ENCODE measurements at places on chromosomes 7 and 10.

DNA sequence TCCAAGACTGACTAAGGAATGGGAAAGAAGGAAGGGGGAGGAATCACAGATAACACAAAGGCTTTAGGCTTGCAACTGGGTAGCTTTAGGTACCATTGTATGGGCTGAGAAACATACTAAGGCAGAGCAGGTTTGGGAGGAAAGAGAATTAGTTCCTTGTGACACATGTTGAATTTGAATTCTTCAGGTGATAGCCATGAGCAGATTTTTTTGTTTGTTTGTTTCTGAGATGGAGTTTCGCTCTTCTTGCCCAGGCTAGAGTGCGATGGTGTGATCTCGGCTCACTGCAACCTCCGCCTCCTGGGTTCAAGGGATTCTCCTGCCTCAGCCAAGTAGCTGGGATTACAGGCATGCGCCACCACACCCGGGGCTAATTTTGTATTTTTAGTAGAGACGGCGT, 4.4 kb upstream of the SND1 start:
- DNase-seq: no peak

DNA sequence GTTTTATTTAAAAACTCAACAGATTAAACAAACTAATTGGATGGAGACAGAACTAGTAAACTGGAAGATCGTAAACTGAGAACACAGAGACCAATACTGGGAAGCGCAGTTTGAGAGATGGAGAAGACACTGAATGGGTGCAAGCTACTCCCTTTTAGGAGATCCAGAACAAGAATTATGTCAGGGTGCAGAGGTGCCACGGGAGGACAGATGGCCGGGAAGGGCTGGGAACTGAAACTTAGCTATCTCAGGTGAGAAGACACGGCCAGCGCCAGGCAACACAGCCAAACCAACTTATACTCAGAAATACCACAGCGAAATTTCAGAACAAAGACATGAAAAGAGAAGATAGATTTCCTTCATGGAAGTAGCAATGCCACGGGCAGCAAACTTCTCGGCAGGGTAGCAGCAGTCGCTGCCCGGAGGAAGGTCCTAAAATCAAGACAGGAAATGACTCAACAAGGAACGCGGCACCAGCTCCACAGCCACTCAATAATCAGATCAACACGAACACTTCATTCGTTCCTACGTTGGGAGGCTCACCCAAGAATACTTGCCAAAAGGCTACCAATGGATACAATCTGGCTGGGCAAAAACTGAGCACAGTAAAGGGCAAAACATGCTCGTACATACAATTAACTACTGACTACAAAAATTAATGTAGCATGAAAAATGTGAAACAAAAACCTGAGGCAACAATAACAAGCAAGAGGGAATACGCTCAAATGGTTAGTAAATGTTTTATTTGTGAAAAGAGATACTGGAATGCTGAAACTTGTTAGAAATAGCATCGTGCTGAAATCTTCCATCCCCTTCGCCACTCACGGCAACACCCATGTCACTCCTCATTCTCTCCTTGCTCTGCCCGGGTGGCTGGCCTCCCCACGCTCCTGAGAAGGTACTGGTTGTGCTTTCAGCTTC, 2.2 kb upstream of the LRRC27 start:
- DNase-seq: no peak

DNA sequence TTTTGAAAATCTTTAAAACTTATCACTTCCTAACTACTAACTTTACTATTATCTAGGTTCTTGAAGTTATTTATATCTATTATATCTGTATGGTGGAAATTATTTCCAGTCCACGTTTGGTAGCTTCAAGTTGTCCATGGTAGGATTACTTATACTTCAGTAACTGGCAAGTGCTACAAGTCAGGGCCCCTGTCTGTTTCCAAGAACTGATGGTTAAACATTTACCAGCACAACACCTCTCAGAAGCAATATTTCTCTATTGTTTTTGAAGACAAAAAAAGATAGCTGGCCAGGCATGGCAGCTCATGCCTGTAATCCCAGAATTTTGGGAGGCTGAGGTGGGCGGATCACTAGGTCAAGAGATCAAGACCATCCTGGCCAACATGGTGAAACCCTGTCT, 240.4 kb upstream of the RHOBTB1 start:
- DNase-seq: no peak

- DNase-seq: no peak
Observed at GRCh38 chr10:120456143-120456625, 843 bp upstream of the PLPP4 start.

- no peak for DNase-seq
Observed at GRCh38 chr7:138091032-138091431, 14.8 kb downstream of the AKR1D1 start.

DNA sequence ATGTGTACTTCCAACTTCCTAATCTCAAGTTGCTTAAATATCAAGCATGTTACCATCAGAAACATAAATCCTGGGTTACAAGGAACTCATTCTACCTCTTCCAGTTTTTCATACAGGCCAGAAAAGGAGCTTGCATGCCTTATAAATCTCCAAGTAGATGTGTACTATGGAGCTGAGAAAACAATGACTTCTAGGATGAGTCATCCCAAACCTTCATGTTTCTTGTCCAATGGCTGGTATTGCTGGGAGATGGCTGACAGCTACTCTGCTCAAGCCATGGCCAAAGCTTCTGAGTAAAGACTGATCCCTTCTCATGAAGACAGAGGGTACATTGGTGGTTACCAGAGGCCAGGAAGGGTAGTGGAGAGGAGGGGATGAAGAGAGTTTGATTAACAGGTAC, 8.6 kb downstream of the RAPGEF5 start:
- DNase-seq: no peak

DNA sequence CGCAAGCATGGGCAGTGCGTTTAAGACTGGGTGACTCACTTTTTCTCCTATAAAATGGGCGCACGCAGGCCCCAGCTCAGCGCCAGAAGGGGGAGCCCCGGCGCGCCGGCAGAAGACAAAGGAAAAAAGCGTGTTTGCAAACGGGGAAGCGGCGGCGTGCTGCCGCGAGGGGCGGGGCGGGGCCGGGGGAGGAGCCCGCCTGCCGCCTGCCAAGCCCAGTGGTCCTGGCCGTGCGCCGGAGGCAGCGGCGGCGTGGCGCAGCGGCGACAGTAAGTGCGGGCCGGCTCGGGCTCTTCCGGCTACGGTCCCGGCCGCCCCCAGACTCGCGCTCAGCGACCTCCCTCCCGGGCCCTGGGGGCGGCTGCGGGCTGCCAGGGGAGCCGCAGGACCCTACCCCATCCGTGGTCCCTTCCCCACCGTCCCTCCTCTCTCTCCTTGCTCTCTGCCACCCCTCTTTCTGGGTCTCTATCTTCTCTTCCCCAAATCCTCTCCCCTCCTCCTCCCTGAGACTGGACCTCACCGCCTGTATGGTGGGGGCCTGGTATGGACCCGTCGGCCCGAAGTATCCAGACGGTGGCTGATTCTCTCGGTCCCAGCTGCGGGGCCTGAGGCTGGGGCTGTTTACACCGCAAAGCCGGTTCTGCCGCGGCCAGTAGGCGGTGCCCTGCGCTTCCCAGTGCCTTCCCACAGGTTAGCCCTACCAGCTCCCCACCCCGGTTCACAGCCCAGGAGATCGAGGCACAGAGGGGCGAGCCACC, at the start of gene SLC29A3:
TSS of gene SLC29A3 (plus strand) at position 218 of the 758 bp plus-strand sequence. CDS start at position 269, 51 bp downstream.
- peak; percentile 68 for DNase-seq

DNA sequence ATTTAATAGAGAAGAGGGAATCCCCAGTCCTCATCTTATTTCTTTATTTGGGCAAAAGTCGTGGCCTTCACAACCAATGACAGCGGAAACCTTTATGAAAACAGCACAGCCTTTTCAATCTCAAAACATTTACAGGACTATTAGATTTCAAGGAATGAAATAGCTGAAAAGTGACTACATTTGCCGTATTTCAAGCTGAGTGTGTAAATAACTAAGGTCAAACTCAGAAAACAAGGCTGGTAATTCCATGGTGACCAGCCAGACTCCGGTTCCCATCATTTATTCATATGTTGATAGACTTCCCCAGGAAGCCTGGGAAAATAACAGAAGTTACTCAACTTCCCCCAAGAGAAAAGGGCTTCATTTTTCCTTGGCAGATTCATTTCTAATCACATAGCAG, 457.3 kb upstream of the NFE2L3 start:
- no peak for DNase-seq

- DNase-seq: no peak
Observed at GRCh38 chr10:105139363-105139896, 498.3 kb downstream of the SORCS3 start.

DNA sequence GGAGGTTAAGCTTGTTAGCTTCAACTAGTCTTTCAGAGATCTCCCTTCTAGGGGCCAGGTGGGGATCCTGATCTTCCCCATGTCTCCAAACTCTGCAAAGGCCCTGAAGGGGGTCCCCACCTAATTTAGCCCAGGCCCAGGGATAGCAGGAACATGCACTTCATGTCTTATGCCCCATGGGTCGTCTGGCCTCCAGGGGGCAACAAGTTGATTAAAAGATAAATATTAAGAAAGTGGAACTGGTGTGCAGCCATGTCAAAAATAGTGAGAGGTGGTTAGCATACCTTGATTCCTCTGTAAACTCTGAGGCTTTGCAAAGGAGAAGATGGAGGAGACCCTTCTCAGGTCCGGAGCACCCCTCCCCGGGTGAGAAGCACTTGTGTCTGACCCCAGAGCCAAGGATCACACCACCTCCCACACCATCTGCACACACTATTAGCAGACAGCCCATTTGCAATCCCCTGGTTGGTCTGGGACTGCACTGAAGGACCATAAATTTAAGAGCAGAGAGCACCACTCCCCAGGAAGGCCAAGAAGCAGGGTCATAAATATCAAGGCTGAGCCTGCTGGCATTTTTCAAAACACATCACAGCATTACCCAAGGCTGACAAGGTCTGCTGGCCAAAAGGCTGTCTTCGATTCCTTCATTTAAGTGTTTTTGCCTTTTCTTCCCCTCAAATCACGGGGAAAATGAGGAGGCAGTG, 44.2 kb upstream of the LRRC18 start:
- DNase-seq: no peak

DNA sequence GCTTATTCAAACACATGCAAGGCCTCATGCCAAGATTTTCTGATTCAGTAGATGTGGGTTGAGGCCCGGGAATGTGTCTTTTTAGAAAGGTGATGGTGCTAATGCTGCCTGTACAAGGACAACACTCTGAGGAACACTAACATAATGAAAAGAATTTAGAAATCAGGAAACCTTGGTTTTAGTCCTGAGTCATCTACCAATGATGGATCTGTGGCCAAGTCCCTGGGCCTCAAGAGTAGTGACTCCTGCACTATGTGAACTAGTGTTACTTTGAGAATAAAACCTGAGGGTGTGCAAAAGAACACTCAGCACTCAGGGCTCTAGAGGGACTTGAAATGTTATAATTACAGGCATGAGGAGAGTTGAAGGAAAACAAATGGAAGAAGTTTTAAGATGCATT, 741.7 kb upstream of the GALNT17 start:
- no peak for DNase-seq

- no peak for DNase-seq
Observed at GRCh38 chr7:28102797-28103196, 77.8 kb downstream of the JAZF1 start.

- no peak for DNase-seq
Observed at GRCh38 chr7:100079024-100079560, 2.4 kb downstream of the ZNF3 start.

DNA sequence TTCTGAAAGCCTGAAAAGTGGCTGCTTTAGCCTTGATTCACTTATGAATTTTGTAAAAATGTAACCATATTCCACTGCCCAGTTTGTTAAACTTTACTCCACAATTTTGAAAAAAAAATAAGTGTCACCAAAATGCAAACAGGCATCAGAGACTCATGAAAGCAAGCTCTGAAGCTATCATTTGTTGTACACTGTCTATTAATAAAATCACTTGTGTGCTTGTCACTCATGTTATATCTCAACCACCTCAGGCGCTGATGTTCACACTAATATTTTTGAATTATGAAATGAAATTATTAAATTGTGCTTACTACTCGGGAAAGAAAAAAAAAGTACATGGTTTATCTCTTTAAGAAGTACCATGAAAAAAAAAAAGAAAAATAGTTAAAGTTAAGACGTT, 34.5 kb upstream of the DKK1 start:
- no peak for DNase-seq

- no peak for DNase-seq
Observed at GRCh38 chr10:131635564-131636015, 265.2 kb upstream of the PPP2R2D start.

DNA sequence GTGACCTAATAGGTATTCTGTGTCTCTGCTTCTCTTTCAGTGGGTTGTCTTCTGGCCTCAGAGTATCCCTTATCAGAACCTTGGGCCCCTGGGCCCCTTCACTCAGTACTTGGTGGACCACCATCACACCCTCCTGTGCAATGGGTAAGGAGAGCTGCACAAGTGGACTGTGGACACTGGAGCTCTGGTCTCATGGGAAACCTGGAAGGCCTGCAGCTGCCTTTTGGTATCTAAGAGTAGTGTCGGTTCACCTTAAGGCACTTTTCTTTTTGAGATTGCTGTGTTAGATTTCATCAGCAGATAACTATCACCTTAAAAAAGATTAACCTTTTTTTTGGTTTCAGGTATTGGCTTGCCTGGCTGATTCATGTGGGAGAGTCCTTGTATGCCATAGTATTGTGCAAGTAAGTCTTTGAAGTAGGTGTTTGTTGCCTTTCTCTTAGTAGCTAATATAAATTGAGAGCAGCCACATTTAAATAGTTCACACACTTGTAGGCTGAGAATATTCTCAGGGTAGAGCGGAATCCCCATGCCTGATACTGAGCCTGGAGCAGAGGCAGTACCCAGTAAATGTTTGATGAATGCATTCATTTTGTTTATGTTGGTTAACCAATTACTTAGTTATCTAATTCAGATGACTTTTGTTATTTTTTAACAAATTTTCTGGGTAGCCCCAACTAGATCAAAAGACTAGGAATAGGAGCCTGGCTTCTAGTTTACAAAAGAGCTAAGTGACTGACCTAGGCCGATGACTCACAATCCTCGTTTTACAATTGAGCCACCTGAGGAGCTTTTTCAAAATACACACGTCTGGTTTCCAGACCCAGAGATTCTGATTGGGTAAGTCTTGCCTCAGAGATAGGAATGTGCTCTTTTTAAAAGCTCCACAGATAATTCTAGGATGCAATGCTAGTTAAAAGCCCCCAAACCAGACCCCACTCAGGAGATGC, 3.6 kb downstream of the TMEM254 start:
- no peak for DNase-seq

GRCh38 chr10:110474826-110475225, 22.9 kb upstream of the DUSP5 start:
- DNase-seq: no peak

- DNase-seq: no peak
Observed at GRCh38 chr7:4556868-4557793, 125.0 kb upstream of the FOXK1 start.

DNA sequence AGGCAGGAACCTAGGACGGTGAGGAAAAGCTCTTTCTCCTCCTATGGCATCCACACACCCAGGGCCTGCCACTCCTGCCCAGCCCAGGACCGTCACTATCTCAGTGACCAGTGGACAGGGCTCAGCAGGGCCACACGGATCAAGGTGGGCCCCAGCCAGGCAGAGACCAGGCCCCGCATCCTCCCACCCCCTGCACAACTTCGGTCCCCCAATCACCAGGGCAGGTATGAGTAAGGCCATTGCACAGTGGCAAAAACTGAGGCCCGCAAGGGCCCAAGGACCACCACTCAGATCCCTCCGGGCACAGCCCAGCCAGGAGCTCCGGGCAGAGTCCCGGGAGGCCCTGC, 30.3 kb downstream of the OAT start:
- no peak for DNase-seq

GRCh38 chr7:130302649-130303048, 9.7 kb downstream of the CPA4 start:
- no peak for DNase-seq

All from NCI-H1092 (cell line).